Activated CD4-positive, alpha-beta T cell treated with anti-CD3 and anti-CD28 coated beads for 36 hours (primary cell): ENCODE measurements at places on chromosomes 12 and 14.

DNA sequence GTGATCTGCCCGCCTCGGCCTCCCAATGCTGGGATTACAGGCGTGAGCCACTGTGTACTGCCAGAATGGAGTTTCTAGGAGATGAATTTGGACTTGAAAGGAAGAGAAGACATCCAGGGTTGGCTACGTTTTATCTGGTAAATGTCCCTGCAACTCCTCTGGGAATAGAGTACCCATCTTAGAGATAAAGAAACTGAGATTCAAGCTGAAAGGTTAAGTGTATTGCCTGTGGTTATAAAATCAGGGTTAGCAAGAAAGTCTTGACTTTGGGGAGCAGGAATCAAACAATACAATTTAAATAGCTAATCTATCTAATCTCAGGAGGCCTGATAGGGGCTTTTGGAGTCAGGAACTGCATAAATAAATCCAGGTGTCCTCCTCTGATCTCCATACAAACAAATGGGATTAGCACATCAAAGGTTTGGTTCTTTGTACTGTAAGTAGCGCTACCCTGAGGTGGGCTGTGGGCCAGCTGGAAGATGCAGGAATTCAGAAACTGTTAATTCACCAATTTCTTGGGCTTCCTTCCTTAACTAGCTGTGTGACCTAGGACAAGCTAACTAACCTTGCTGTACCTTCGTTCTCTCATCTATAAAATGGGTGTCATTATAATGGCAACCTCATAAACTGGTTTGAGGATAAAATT, 45.1 kb downstream of the TBX3 start:
- no peak for DNase-seq

DNA sequence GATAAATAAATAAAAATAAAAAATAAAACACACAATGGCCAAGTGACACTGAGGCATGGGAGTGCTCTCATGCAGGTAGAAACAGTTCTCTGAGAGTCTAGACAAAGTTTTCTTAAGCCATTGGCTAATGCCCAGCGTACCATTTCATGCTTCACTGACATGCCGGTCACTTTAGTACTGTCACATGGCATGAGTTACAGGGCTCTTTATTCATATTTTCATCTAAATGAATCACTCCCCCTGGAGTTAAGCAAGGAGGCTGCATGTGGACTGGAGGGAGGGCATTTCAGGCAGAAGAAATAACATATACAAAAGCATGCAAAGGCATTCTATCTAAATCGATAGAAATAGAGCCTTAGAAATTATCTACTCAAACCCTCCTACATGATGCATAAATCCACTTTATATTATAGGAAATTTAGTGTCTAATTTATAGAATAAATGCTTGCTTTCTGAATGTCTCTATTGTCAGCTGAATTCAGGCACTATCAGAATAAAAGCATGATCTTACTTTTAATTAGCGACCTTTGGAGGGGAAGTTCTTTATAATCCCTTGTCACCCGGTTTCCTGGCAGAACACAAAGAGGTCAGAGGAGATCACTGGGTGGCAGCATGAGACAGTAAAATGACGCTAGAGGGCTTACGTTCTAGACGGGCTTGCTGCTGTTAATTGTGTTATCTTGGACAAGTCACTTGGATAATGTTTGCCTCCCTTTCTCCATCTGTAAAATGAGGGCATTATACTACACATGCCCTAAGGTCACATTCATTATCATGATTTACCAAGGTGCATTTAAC, 17.5 kb downstream of the DYRK4 start:
- DNase-seq = peak; percentile 16

GRCh38 chr12:40181490-40181889, 43.3 kb upstream of the LRRK2 start:
- no peak for DNase-seq

DNA sequence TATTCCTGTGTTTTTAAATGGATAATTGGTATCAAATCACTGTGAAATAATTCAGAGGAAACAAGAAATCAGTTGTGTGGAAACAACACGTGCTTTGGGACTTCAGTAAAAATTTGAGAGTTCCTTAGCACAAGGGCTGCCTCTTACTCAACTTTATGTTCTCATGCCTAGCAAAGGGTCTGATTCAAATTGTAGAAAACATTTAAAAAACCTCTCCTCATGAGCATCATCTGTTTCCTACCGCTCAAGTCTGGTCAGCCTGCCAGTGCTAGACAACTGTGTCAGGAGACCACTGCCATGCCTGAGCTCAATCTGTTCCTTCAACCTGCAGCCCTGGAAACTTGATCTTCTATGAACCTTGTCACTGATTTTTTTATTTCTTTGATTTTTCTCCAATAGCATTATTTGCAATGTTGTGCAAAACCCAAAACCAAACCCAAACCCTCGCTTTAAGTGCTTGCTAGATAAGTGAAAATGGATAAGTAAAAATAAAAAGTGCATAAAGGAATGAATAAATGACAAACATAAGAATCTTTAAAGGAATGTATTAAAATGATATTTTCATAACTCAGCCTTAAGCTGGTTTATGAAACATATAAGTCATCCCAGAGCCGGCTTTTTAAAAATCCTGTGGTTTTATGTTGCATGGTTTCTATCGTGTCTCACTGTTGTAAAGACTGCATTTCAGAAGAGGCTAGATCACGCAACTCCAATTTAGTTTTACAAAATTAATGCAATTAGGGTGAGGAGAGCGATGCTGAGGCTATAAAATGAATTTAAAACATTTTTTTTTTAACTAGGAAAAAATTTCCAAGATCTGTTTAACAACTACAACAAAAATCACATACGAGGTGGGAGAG, 361.2 kb upstream of the PDE3A start:
- no peak for DNase-seq

GRCh38 chr14:89617481-89618329, 200.7 kb upstream of the FOXN3 start:
- peak; percentile 59 for DNase-seq
